ENCODE measurements at places on chromosomes 3 and 15. TPM values are rescaled to one million over a fixed set of nuclear protein-coding genes. Genes with fewer than 3 reads are reported as not detected.

GRCh38 chr15:100301910-100302431 lies 39.8 kb downstream of the ADAMTS17 start:
- H3K27me3 ChIP-seq = no peaks in the 10 kb centered on the region
- no peak for DNase-seq
- H3K27ac ChIP-seq = no peak overlapping the region
- no peaks in the 10 kb centered on the region for H3K4me1 ChIP-seq
- no peak overlapping the region for H3K4me3 ChIP-seq

Gene HHLA2
- not detected for total RNA-seq

GRCh38 chr3:170323331-170323730 lies 34.2 kb upstream of the SKIL start:
- no peaks in the 10 kb centered on the region for H3K27me3 ChIP-seq
- H3K27ac ChIP-seq = no peak overlapping the region
- no peak for DNase-seq
- H3K36me3 ChIP-seq = no peaks in the 10 kb centered on the region
- H3K4me3 ChIP-seq = no peak overlapping the region
- H3K4me1 ChIP-seq = no peaks in the 10 kb centered on the region

- no peaks in the 10 kb centered on the region for H3K4me1 ChIP-seq
- DNase-seq = no peak
- no peaks in the 10 kb centered on the region for H3K36me3 ChIP-seq
- no peaks in the 10 kb centered on the region for H3K27me3 ChIP-seq
- no peak overlapping the region for H3K27ac ChIP-seq
These were observed 244.6 kb upstream of the WNT5A start for GRCh38 chr3:55731741-55732140.

Gene EHD4
- total RNA-seq = 6.9 TPM

All from neural progenitor cell (in vitro differentiated cells).